Stimulated activated CD4-positive, alpha-beta T cell treated with anti-CD3 and anti-CD28 coated beads, TNF-alpha, amount 100 ng/mL, for 1 hour (primary cell): ENCODE measurements at places on chromosomes 2 and 18.
A peak's percentile ranks its signal among the peaks of the same experiment; 100 is the strongest.

DNA sequence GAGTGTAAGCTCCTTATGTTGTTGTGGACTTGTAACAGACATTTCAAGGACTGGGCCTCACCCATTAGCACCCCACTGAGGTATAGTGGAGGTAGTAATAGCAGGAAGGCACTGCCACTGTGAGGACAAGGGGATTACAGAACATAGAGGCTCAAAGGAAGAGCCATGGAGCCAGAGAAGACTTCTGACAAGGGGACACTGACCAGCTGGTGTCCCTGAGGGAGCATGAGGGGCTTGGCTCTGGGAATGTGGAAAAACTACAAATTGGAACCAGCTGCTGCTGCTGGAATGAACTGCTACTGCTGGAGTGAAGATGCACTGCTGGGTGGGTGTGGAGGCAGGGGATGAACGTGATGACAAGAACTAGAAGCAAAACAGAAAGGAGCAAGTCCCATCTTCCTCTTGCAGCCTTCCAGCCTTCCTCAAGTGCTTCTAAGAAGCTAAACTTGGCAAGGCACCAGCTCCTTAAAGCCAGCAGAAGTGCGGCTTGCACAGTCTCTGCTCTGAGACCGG is 167.3 kb upstream of the NOSTRIN start:
- DNase-seq: no peak

GRCh38 chr2:218043701-218044109 is 25.3 kb upstream of the RUFY4 start:
- DNase-seq: no peak

- DNase-seq: peak; percentile 64
Measured at GRCh38 chr2:218852911-218853667, 6.5 kb upstream of the WNT6 start.

DNA sequence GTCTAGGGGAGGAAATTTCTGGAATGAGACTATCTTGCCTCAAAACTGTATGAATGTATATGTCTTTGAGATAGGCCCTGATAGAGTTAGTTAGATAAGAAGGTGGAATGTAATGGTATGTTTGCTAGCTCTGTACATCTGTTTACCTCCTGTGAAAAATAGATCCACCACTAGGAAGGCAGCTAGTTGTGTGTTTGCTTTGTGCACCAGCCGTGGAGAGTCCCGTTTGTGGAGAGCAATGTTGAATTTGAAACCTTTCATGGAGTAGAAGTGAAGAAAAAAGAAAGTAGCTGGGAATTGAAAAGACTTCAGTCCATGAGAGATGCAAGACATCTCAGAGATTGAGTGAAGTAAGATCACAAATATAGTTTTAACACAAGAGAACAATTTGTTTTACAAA is 25.4 kb downstream of the ASXL3 start:
- no peak for DNase-seq

DNA sequence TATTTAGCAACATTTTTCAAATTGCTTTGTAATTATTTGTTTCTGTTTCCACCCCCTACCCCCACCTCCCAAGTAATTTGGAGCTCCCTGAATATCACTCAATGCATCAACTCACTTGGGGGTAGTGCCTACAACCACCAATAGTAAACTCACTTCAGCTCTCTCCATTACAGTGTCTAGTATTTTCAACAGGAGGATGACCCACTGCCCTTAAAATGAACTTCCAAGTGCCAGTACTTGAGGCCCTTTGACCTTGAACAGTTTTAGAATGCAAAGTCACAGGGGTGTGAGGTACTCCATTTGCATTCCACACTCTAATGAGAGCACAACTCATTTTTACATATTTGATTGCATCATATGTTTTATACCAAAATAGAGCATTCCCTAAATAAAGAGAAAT is 523.0 kb downstream of the ERBB4 start:
- DNase-seq: no peak

DNA sequence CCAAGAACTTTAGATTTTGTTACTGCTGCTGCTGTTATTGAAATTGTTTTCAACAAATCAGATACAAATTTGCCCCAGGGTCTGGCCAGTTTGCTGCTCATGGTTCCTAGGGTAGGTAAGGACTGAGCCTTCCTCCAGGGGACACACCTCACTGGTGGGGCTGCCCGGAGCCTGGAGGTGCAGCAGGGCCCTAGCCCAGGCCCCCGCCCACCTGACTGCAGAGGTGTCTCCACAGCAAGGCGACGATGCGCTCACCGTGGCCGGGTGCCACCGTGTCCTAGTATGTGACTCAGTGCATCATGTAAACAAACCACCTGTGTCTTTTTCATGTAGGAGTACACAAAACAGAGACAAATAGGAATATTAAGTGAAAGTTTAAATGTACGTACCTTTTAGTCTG is 153.5 kb upstream of the TPO start:
- no peak for DNase-seq
